ENCODE measurements at places on chromosomes 6 and 20. TPM values are rescaled to one million over a fixed set of nuclear protein-coding genes. Genes with fewer than 3 reads are reported as not detected.

The OTOR gene
- total RNA-seq, result not detected

The FAM209B gene
- total RNA-seq, result not detected

The TBC1D22B gene
- 5.9 TPM for total RNA-seq

The EYA4 gene
- total RNA-seq, result 0.79 TPM

The MLN gene
- total RNA-seq, result not detected

The FLRT3 gene
- total RNA-seq, result 35.9 TPM

The SEL1L2 gene
- total RNA-seq, result not detected

The TAPBP gene
- total RNA-seq, result 157 TPM

The APOBEC2 gene
- not detected for total RNA-seq

The CYP39A1 gene
- 0.22 TPM for total RNA-seq

The PDE7B gene
- under 0.01 TPM for total RNA-seq

The ENPP5 gene
- 1.2 TPM for total RNA-seq

The PRR18 gene
- not detected for total RNA-seq

The CALHM6 gene
- 0.98 TPM for total RNA-seq

The LY6G5C gene
- not detected for total RNA-seq

The PPP2R5D gene
- total RNA-seq, result 49.2 TPM

The BACH2 gene
- total RNA-seq, result 2.1 TPM

The SPDEF gene
- total RNA-seq, result not detected

The BPIFA1 gene
- not detected for total RNA-seq

The TRAPPC3L gene
- total RNA-seq, result not detected

The GABRR1 gene
- not detected for total RNA-seq

The ZNF165 gene
- 1.6 TPM for total RNA-seq

The SUMO4 gene
- 2.7 TPM for total RNA-seq

The DYNLT2 gene
- 0.98 TPM for total RNA-seq

The HLA-DOB gene
- 3.0 TPM for total RNA-seq

The BMP7 gene
- not detected for total RNA-seq

The NKX2-2 gene
- total RNA-seq, result not detected

The GNAS-AS1 gene
- 1.2 TPM for total RNA-seq

The COL10A1 gene
- not detected for total RNA-seq

The SLC4A11 gene
- 1.6 TPM for total RNA-seq

The OOEP gene
- not detected for total RNA-seq
